ENCODE measurements at places on chromosomes 4 and X.

DNA sequence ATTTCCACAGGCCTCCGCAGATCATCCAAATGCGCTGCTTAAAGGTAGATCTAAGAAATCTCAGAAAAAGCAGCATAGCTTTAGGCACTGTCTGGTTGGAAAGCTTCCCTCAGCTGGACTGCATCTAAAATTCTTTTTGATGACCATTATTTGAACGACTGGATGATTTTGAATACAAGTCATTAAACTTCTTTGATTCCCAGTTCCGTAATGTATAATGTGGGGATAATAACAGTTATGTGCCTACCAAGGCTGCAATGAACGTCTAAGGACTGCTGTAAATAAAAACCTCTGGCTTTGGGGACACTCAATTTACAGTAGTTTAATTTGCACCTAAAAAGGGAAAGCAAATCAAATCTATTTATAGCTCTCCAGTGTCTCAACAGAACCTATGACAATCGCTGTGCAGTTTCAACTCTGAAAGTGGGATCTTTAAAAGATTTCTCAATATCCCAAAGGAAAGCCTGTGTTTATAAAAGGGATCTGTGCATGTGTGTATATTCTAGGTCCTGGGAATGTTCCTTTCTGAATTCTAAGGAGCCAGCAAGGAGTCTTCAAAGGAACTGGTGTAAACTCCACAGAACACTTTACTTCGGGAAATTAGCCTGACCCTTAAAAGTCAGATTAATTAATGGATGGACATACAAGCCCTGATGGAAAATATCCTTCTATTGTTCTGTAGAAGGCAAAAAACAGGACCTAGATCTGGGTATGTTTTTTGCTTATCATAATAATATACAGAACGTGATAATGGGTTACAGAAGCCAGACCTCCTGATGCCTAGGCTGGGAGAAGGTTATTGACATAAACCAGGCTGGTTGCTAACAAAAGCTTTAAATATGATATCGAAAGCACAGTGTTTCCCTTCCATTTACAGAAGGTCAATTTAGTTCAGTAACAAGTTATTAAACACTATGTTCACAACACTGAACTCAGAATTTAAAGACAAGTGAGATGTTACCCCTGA, 53.4 kb downstream of the AFAP1 start:
- no peak for DNase-seq

DNA sequence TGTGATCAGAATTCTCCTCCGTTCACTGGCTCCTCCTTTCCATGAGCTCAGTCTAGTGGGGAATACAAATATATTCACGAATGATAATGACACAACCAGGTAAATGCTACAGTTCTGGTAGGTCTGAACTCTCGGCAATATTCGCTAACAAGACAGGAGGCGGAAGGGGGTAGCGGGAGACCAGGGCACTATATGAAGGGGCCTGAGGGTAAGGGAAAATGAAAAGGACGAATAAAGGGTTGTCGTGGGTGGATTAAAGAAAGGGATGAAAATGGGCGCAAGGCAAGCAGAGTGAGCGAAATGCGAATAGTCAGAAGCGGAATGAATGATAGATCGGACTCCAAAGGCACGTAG, 743 bp downstream of the NKAP start:
- DNase-seq, result no peak

DNA sequence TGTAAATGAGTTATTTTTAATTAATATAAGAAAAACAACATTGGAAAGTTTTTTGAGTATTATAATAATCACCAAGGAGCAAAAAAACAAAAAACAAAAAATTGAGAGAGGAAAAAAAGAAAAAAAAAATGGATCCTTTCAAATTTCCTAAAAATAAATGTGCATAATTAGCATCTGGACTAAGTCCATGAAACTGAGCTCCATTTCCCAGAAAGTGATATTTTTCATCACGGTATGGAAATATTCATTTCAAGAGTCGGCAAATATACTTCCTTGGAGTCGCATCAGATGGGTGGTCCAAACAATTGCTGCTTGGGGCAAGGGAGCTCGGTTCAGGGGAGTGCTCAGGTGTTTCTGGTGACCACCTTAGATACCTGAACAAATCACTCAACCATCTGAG, 305.1 kb downstream of the LDB2 start:
- DNase-seq, result no peak

DNA sequence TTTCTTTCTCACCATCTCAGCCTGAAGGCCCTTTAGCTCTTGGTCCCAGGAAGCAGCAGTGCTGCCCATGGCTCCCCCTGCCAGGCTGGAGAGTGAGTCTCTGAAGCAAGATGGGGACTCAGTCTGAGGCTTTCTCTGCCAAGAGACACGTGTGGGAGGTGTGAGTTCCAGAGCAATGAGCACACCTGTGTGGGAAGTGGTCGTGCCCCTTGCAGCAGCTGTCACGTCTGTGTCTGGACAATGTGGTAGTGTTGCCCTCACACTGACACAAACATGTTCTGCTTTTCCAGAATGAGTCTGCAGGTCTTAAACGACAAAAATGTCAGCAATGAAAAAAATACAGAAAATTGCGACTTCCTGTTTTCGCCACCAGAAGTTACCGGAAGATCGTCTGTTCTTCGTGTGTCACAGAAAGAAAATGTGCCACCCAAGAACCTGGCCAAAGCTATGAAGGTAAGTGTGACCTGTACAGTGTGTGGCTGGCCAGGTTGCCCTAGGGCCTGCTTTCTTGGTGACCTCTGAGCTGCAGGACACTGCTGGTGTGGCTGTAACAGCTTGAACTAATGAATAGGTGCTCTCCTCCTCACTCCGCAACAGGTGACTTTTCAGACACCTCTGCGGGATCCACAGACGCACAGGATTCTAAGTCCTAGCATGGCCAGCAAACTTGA, 1.9 kb downstream of the TACC3 start:
- DNase-seq, result no peak

DNA sequence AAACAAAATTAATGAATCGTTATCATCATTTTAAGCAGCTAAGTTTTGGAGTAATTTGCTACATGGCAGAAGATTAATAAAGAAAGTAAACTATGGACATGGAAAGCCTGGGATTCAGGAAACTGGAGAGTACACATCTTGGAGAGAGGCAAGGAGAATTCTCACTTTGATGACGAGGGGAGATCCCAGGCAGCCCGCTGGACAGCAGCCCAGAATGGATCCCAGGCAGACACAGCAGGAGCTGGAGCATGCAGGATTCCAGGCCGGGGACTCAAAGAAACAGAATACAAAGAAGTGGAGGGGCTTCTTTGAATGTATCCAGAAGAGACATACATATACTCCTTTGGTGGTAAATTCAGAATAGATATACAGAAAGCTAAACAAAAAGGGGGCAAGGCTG, 118.0 kb upstream of the ATP6AP2 start:
- no peak for DNase-seq

Measured in stimulated activated CD8-positive, alpha-beta memory T cell treated with anti-CD3 and anti-CD28 coated beads, Interleukin-7, amount 100 ng/mL, for 4 hours (primary cell).